Fibroblast of skin of right biceps (primary cell): ENCODE measurements at places on chromosomes 2 and 18.

DNA sequence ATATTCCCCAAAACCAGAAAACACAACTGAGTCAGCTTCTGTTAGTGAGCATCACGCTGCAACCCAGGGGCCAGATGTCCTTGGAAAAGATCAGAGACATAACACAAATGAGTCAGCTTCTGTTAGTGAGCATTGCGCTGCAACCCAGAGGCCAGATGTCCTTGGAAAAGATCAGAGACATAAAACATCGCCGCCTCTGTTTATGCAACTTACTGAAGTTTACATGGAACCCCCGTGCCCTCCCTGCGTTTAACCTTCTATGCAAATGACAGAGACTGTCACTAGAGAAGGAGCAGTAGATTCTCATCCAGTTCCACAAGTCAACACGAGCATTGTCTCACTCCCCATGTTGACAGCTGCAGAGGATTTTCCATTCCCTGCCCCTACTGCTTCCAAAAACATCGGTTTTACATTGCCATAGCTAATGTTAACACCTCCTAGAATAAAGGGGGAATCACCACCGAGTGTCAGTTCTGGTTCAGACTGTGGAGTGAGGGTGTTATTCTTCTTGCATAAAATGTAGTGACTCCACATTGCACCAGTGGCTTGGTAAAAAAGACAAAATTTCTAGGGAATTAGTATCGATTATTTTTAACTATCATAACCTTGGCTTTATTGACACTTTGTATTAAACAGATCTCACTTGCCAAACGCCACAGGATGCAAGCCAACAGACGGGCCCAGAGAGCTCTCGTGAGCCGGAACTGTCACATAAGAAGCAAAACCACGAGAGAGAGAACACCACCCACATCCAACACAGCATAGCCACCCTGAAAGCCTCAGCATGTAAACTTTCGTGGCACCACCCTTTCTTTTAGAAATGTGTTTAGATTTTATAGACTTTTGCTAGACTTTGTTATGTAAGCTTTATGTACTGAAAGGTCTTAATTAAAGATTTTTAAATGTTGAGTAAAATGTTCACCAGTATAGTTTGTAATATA, 87.7 kb downstream of the SH3YL1 start:
- no peak for DNase-seq

DNA sequence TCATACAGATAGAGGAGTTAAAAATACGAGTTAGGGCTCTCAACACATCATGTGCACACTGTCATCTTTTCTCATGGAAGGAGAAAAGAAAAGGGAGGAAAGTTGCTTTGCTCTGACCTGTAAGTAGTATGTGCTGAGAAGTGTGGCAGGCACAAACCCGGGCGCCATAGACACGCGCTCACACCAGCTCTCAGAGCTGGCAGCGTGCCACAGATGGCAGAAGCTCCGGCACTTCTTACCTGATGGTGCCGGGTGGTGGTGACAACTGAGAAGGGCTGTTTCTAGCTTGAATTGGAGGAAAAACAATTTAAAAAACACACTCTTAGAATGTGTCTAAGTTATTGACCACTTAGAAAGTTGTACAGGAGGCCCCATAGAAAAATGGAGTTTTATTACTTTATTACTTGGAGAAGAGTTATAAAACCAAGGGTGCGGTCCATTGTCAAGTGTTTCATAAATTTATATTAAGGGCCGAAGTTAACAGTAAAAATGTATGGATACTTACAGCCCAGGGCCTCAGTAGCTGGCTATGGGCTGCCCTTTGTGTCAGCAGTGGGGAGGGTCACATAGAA, 92.2 kb downstream of the DPP4 start:
- DNase-seq: no peak

DNA sequence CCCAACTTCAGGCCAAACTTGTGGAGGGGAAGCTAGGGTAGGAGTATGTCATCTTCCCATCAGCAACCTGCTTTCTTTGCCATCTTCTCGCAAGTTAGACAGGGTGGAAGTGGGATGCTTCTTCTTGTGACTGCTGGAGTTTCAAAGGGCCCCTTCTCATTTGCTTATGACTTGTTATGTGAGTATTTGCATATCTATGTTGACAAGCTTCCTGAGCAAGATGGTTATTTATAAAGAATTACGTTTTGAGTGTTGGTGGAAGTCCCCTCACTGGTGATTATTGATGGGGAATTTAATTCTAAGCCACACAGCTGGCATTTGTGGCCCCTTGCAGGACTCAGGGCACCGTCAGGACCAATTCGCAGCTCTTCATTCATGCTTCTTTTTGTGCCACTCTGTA, 791.0 kb downstream of the LRRTM4 start:
- no peak for DNase-seq

- DNase-seq: peak; percentile 28
Measured at GRCh38 chr2:149360106-149360505, 29.7 kb downstream of the LYPD6 start.

- no peak for DNase-seq
Measured at GRCh38 chr18:3693410-3693809, 243.4 kb downstream of the TGIF1 start.

GRCh38 chr2:68365087-68365486, at the start of gene PLEK:
Gene PLEK (plus strand): TSS chr2:68365282. CDS start chr2:68365352, 70 bp downstream.
- no peak for DNase-seq

- DNase-seq: peak; percentile 77
Measured at GRCh38 chr2:30372826-30373225, 74.2 kb upstream of the LCLAT1 start.

GRCh38 chr18:13558124-13558523, 168.2 kb downstream of the FAM210A start:
- DNase-seq: peak; percentile 37

DNA sequence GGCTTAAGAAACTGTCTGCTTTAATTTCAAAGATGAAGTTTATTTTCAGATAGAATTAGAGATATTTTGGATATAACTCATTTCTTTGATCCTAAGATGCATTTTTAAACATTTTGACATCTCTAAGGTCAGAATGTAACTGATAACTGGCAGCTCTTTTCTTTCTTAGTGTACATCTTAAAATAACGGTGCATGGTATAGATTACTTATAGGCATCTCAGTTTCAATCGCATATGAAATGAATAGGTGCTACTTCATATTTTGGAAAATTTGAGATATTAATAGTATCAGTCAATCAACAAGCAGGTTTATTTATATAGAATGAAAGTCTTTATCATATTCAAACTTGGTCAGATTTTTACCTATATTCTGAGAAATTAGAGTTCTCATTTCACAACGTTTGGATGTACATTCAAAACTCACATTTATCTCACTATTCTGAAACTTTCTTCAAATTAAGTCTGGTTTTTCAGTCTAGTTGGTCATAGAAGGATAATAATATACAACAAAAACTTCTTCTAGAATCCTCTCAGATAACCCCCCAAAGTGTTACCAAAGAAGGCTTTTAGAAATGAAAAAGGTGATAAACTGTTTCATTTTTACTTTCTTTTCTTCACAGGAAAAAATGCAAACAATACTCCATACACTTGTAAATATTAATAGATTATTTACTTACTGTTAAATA, 122.8 kb upstream of the WDSUB1 start:
- no peak for DNase-seq

- DNase-seq: no peak
Measured at GRCh38 chr2:181105562-181105961, 125.2 kb downstream of the UBE2E3 start.

DNA sequence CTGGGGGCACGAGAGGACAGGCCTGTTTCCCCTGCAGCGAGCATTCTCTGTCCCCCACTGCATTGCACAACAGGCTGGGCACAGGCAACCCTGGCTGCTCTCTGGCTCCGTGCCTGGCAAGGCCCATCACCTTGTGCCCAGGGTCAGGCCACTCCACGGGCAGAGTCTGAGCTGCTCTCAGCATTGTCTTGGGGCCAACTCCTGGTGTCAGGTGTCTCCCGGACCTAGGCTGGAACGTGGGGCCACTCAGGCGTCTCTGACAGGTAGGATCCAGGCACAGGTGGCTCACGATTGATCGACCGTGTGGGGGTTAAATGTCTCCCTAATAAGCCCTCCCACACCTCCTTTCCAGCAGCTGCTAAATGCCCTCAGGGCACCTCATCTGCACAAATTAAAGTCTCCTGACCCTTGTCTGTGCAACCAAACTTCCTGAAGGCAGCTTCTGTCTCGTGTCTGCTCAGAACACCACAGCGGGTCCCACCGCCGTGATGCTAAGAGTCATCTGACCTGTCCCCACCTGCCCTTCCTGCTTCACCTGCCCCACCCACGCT, 66.6 kb upstream of the GPC1 start:
- DNase-seq: no peak

DNA sequence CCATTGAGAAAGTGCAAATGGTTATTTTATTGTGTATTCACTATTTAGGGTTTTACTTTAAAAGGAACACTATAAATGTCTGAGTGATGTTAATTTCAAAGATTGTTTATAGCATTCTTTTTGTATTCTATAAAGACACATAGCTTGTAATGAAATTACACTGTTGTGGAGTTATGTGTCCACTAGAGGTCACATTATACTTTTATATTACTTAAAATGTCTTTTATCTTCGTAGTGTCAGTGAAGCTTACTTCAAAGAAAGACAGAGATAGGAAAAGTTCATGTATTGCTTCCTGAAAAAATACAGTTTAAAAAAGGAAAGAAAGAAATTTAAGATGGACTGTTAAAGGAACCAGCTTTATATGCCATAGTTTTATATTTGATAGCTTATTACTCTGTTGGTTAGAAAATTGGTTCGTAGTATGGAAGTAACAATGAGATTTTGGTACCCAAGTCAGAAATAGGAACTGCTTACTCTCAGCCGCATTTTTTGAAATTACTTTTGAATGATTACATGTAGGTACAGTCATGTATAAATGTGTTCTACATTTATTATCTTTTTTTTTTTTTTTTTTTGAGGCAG, 20.5 kb downstream of the APLF start:
- DNase-seq: peak; percentile 29

GRCh38 chr18:35355140-35355618, 11.0 kb upstream of the ZNF24 start:
- peak; percentile 74 for DNase-seq

- no peak for DNase-seq
Measured at GRCh38 chr2:134823431-134823830, 15.0 kb upstream of the ACMSD start.

DNA sequence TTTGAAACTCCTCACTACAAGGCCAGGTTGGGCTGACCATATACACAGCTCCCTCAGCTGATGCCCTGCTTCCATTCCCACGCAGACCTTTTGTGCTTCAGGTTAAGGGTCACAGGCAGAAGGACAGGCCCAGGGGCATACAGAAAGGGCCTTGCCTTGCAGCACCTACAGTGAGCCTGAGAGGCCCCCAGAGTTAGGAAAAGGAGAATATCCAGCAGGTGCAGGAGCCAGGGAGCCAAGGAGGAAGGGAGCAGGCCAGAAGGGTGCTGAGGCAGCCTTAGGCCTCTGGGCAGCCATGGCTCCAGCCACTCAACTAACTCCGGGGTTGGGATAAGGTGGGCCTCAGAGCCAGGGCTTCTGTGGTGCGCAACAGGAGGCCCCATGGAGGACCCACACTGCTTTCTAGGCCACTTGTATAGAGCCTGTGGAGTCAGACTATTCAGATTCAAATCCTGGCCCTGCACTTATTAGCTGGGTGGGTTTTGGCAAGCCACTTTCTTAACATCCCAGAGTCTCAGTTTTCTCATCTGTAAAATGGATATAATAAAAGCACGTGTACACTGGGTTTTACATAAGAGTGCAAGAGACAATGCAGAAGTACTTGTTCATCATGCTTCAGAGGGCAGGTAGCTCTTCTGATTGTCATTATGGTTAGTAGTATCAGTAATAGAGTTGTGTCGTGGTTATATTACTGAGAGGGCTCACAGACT, 214.6 kb upstream of the HAAO start:
- no peak for DNase-seq

DNA sequence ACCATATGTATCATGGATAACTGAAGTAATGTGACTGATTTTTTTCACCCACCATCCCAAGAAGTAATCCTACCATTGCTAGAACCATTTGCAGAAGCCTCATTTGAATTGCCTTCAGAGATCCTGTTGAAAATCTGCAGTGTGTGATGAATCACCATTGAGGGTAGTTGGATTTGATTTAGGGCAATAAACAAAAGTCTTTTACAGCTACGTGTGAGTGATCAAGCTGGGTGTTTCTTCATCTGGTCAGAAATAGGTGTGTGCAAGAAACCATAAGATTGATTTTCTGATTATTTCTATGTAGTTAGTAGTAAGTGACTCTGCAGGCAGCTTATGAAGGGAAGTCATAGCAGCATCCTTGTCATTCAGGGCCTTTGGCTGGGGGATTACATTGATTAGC, 159.6 kb downstream of the MGAT5 start:
- peak; percentile 21 for DNase-seq

DNA sequence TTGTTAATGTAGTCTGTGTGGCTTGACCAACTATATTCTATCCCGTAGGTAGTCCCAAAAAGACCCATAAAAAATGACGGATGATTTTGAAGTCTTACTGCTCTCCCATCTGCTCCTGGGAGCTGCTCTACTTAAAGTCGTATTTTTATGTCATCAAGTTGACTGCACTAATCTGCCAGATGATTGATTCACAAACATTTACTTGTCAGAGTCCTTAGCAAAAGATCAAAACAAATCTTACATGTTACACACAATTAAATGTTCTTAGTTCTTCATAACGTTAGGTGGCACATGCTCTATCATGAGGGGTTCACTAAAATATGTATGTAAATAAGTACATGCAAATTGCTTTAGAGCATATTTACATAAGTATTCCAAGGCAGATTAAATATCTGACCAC, 498.3 kb upstream of the LRRTM4 start:
- DNase-seq: no peak
